Retina (tissue), 1 donor: ENCODE measurements at places on chromosomes 11 and 22.

DNA sequence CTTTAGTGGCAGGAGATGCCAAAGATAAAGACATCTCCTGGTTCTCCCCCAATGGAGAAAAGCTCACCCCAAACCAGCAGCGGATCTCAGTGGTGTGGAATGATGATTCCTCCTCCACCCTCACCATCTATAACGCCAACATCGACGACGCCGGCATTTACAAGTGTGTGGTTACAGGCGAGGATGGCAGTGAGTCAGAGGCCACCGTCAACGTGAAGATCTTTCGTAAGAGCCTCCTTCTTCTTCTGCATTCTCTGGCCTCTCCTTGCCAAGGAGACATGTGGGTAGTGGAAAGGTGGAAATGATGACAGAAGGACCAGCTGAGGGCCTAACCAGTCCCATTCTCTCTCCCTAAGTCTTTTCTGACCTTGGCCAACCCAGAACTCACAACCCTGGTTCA is 110.1 kb upstream of the TTC12 start:
- no peak for DNase-seq

DNA sequence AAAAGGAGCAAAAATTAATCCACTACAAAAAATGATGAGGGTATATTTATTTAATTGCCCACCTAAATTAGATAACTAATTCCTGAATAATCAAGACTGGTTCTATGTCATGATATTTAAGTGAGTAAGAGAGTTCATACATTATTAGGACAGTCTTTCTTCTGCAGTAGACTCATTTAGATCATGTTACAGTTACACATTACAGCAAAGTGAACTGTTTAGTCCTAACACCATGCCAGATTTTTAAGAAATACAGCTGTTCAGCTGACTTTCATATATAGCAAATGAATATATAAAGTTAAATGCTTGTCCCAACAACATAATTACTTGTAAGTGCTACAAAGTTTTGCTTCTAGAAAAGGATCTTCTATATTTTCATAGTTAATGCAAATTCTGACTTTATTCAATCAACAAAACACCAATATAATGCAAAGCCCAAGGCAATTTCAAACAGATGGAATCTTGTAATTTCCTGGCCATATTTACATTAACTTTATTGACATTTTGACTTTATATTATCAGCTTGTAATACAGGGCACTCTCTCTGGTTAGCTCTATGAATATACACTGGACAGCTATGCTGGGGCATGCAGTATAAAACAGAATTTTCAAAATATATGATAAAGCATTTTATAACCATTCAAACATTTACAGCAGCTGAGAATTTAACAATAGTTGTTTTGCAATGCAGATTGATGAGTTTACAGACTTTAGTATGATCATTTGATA is 45.7 kb upstream of the TP53AIP1 start:
- no peak for DNase-seq

DNA sequence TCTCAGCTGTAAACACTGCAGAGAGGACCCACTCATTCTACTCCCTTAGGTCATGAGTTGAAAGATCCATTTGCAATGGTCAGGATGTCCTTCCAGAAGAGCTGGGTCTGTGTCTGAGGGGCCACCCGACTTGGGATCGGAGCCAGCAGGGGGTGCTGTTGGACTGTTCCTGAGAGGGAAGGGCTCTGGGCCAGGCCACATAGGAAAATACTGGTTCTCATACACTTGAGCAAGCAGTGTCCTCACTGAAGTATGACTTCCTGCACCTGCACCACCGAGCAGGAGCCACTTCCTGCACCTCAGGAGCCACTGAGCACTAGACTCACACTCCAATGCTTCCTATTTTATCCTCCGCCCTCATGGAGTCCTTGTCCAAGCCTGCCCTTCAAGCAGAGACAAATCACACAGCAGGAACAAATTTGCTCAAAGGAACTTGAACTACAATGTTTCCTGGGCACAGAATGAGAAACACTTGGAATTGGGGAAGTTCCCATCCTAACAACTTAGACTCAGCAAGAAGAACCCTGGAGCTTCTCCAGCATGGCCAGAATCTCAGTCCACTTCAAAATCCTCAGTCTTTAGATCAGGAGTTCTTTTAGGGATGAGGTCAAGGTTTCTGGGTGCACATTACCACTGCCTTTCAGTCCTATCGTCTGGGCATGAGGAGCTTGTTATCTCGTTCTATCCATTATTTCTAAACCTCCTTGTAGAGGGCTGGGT is 36.6 kb upstream of the VPREB1 start:
- DNase-seq: peak; percentile 61

DNA sequence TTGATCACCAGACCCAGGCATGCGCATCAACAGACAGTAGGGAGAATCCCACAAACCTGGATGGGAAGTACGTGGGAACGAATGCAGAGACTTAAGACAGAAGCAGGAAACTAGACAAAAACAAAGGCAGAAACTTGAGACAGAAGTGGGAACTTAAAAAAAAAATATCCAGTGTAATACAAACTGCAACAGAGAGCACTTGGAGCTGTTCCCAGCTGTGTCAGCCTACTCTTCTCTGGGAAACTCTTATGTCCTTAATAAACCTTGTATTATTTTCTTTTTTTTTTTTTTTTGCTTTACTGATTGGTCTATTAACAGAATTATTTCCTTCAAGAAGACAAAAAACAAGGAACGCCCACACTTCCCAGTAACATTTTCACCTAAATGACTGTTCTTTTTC is 1818.1 kb upstream of the RAG2 start:
- DNase-seq: no peak

DNA sequence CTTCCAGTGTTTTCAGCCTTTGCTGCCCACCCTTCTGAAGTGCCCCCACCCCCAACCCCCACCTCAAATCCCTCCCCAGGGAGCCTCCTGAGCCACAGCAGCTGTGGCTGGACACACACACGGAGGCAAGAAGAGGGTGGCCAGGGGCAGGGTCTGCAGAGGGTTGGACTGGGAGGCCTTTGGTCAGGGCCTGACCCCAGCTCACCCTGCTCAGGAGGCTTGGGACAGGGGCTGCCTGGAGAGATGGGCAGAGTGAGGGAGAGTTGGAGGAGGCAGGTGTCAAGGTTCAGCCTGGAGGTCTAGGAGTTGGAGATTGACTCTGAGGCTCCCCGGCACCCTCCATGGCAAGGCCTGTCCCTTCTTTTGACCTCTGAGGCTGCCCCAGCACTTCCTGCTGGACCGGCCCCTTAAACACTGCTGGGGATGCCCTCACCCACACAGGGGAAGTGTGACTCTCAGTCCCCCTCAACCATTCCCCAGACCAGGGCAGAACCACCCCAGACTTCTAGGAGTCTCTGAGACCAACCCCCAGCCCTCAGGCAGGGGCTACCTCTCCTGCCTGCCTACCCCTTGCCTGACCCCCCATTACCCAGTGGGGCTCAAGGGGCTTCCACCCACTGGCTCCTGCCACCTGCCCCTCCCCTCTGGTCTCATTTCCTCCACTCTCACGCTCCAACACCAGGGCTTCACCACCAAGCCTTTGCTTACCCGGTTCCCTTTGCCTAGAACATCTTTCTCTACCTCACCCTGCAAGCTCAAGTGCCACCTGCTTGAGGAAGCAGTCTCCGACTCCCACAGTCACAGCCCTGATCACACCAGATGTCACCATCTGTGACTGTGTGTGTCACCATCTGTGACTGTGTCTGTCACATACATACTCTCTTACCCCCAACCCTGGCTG is 8.6 kb downstream of the ARAP1 start:
- DNase-seq: no peak

DNA sequence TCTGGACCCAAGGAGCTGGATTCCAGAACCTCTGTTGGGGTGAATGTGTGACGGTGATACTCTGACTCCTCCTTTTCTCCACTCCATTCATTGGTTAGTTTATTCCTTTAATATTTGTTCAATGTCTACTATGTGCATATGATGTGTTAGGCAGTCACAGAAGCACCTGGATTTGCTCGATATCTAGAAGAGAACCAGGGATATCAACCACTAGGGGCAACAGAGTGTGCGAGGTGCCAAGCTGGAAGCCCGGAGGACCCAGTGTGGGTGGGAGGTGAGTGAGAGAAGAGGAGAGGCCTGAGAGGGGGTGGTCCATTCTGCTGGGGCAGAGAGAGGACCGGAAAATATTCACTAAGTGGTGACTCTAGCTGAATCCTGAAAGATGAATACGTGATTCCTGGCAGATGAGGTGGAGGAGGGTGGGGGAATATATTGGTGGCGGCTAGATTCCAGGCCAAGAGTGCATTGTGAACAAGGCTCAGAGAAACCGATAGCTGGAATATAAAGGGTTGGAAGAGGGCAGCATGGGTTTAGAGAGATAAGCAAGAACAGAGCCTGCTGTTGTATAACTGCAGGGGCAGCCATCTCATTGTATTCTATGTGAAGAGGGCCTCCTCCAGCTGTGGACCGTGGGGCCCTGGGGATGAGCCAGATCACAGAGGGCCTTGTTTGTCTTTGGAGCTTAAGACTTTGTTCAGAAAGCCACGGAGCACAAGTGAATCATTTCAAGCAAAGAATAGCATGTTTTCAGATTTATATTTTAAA is 6.9 kb upstream of the TIMP3 start:
- peak; percentile 18 for DNase-seq

DNA sequence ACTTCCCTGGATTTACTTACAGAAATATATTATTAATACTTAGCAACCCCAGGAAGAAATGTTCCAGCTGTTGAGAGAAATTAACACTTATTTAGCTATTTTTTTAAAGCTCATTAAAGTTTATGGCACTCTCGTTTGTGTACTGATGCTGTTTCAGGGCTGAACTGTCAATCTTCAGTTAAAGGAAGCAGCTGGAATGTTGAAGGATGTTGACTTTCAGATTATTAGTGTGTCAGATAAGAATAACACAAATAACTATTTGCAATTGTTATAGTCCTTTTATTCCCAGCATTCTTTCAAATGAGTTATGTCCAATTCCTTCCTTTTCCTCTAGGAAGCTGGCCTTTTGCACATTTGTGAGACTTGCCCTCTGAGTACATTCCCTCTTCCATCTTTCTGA is 278.2 kb upstream of the RAG2 start:
- no peak for DNase-seq

GRCh38 chr22:43957871-43958270 is 2.6 kb downstream of the SAMM50 start:
- DNase-seq: no peak

DNA sequence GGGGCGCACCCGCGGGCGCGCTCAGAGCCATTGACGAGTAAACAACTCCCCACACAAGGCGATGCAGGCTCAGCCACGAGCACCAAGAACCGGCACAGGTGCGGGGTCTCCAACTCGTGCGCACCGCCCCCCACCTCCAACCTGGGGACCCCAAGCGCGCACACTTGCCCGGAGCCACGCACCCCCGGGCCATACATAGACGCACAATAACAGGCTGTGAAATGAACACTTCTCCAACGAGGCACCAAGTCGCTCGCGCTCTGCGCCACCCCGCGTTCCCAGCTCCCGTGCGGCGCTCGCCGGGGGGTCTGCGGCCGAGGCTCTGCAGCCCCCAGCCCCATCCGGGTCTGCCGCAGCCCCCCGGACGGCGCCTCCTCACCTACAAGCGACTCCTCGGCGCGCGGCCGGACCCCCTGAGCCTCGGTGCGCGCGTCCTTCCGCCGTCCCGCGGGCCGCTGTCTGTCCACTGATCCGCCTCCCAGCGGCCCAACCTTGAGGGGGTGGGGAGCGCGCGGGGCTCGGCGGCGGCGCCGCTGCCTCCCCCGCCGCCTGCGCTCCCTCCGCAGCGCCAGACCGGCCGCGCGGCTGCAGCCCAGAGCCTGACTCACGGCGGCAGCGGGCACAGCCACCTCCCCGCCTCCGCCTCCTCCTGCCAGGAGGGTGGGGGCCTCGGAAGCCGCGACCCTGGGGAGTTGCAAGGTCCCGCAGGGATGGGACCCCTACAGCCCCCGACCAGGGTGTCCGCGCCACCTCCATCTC is 1.6 kb downstream of the IFITM10 start:
- peak; percentile 66 for DNase-seq

GRCh38 chr11:34490304-34490703 is 23.3 kb downstream of the ELF5 start:
- no peak for DNase-seq

- DNase-seq: no peak
These were observed 785.9 kb upstream of the ARHGAP42 start for GRCh38 chr11:99901175-99901574.
